NAMALWA (cell line): ENCODE measurements at places on chromosomes 4 and X.

DNA sequence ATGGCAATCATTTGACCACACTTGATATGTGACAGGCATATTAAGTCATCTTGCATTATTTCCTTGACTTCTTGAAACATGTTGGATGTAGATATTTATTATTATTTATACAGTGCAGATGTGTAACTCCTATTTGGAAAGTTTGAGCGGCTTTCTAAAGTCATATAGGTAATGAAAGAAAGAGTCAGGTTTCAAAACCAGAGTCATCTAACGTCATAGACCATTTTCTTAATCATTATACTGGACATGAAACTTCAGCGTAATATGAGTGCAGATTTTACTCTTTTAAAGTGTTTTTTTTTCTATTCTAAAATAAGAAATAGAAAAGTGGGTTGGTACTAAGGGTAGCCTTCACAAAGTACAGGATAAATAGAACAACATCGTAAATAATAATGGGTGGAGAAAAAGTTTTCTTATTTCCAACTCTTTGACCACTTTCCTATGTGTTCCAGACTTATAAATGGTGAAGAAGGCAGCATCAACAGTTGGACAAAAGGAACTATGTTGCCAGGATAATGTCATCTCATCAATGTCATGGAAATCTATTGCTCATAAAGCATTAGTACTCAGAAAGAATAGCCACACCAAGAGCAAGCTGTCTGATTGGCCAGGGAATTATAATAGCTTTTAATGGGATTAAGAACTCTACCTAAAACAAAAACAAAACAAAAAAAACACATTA is 108.0 kb upstream of the PCDH18 start:
- no peak for DNase-seq

DNA sequence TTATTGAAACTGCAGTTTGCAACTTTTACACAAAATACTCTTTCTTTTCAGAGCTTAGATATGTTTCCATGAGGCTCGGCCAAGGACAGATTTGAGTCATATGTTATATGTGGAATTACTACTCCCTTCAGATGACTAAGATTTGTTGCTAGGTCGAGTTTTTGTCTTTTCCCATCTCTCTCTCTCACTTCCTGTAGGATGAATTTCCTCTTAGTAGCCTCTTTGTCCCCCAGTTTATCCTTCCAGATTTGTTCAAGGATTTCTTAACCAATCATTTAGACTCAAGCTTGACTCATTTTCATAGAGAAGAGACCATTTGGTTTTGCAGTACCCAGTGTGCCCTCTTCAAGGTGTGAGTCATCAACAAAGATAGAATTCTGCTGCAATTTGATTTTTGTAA is 209.2 kb downstream of the GLUD2 start:
- DNase-seq, result no peak

DNA sequence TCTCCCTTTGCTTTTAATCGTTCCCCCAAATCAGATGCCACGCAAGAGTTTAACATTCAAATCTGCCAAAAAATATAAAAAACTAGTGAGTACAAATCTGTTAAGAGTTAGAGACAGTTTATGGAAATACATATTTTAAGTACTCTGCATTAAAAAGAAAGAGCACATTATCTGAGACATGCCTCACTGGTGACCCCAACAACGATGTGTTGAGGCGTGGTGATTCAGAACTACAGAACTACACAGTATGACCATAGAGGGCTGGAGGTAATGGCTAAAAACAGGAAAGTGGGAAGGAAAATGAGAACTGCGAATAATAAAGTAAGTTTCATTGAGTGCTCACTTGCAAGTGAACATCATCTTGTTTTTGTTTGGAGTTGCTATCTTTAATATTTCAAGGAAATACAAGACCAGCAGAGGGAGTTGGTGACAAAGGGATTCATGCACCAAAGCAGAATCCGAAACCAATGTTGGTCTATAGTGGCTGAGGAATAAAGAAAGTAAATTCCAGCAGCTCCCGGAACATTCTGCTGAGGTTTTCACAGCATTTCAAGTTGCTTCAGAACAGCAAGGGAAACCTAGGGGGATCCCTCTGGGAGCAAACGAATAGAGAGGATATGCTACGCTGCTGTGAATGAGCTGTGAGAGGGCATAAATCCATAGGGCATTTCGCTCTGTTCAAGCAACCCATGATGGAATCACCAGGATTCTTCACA is 92.2 kb downstream of the DCHS2 start:
- DNase-seq, result peak; percentile 8

GRCh38 chr4:100786481-100786880 is 268.7 kb upstream of the EMCN start:
- no peak for DNase-seq

DNA sequence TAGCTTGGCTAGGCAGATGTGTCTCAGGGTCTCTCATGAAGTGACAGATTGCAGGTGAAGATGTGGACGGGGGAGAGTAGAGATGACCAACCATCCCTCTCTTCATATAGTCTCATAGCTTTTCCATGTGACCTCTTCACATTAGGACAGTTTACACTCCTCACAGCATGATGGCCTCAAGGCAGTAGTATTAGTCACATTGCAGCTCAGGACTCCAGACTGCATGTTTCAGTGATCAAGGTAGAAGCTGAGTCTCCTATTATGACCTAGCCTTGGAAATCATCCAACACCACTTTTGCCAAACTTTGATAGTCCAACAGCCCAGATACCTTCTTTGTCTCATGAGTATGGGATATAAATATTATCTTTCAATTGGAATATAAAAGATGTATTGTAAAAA is 147.7 kb downstream of the GASK1B start:
- DNase-seq, result no peak

GRCh38 chr4:136150046-136150445 is 1382.2 kb downstream of the PCDH18 start:
- DNase-seq, result no peak

- no peak for DNase-seq
Measured at GRCh38 chr4:47483745-47484144, 1.3 kb upstream of the ATP10D start.

GRCh38 chr4:47531241-47531953 is 46.3 kb downstream of the ATP10D start:
- DNase-seq, result no peak

- no peak for DNase-seq
Measured at GRCh38 chr4:19123681-19124080, 1102.1 kb upstream of the LCORL start.

- DNase-seq, result peak; percentile 16
Measured at GRCh38 chrX:19344661-19345060, 934 bp downstream of the PDHA1 start.

DNA sequence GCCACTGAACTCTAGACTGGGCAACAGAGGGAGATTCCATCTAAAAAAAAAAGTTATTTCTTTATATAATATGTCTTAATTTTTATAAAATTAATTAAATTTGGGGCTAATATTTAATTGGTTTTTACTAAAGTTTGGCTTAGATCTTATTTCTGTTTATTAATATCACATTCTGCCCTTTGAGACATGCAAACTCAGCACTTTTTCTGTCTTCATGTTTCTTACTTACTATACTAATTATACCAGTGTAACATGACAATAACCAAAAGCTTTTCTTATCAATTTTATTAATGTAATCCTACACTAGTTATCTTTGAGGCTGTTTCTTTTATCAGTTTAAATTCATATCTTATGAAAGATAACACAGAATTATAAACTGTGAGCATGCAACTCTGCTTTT is 475.9 kb upstream of the GRID2 start:
- no peak for DNase-seq

DNA sequence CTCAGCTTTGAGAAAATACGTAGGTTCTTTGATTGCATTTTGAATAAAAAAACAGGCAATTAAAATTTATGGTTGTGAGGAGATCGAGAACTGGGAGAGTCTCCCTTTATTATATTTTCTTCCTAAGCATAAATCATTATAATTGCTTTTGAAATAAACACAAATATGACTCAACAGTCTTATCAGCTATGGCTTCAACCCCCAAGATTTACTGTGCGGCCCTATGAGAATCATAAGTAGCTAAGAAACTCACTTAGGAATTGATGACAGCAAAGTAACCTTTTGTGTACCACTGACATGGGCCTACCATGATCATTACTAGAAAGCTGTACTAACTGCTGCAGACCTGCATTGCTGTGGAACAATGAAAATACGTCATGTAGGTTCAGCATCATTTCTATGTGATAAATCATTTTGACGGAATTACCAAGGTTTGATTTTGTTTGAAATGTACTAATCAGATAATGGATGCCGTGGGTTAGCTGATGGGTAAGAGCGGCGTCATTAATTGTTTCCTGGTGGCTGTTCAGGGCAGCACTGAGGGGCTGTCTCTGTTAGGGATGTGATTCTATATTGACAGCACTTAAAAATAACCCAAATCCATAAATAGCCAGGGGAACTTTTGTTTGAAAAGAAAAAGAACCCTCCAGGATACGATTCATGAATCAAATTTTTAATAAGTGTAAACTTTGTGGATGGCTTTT is 51.5 kb upstream of the GPRIN3 start:
- DNase-seq, result no peak

GRCh38 chr4:120694973-120695372 is 227.6 kb downstream of the PRDM5 start:
- DNase-seq, result no peak

- no peak for DNase-seq
Measured at GRCh38 chrX:140589657-140590056, 84.8 kb upstream of the SOX3 start.

DNA sequence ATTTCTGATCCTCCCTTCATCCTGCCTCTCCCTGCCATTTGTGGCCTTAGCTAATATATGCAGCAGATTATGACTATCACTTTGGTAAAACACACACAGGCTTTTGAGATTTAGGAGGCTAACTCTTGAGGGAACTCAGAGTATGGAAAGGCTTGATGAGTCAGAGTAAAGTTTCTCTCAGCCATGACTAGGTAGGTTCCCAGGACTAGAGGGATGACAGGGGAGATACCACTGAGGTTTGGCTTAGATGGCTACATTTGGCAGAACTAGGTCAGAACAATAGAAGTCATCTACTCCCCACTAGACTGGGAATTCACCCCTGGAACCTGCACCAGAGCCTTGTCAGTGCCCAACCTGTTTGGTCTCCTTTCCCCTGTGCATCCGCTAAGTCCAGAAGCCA is 585.7 kb downstream of the TLL1 start:
- DNase-seq, result no peak

GRCh38 chr4:33886356-33886755 is 2358.0 kb downstream of the ARAP2 start:
- no peak for DNase-seq

DNA sequence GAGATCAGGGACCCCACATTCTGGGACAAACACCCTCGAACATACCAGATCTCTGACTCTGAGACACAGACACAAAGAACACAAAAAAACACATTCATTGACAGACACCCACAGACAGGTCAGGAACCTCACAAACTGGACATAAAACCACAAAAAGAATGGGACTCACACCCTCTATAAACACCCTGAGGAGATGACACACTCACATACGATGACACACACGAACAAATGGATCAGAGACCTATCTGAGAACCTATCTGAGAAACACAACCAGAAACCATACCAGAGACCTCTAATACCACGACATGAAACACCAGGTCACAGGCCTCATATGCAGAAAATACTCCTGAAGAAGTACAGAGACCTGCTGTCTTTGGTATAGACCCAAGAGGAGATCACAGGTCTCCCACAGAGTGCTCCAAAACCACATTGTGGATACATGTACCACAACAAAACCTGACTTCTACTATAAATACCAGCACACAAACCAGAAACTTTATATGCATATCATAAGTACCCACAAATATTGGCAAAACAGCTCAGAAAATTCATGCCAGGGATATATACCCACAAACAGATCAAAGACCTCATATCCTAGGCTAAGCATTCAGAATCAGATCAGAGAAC is 19.5 kb downstream of the SUV39H1 start:
- no peak for DNase-seq

- DNase-seq, result no peak
Measured at GRCh38 chr4:72357908-72358307, 211.1 kb downstream of the ADAMTS3 start.

- no peak for DNase-seq
Measured at GRCh38 chr4:25425361-25425760, 48.3 kb downstream of the ANAPC4 start.

DNA sequence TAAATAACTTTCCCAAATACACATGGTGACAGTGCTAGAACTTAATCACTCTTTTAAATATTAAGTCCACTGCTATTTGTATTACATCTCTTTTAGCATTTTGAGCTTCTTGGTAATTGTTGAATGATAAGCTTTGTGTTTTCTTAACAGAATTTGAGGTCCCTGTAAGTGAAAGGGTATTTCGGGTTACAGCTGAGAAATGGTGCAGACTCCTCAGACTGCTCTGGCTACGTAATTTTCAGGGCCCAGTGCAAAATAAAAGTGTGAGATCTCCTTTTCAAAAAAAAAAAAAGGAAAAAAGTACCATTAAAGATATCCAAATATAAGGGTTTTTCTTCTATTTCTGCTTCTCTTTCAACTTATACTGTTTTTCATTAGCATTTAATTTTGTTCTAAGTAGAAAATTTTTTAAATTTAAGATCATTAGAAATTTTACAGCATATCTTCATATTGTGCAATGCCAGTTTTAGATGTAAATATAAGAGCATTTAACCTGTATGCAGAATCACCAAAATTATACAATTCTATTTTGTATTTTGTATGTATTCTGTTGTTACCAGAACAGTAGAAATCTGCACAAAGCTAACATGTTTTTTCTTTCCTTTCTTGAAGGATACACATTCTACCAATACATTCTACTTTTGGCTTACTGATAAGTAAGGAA is 33.6 kb upstream of the FGF5 start:
- DNase-seq, result no peak

DNA sequence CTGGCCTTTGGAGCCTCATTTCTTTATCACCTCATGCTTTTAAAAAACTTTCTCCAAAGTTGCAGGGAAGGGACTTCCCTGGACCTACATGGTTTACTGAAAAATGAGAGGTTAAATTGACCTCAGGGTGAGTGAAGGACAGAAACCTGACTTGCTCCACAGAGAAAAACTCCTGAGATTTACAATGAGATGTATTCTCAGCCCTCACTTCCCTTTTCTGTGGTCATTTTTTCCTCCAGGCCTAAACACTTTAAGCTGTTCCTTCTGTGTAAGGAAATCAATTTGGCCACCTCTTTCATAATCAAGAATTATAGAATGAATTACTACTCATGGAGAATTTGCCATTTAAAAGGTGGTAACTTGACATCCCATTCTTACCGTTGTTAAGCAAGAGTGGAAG is 77.9 kb downstream of the HPGD start:
- no peak for DNase-seq

DNA sequence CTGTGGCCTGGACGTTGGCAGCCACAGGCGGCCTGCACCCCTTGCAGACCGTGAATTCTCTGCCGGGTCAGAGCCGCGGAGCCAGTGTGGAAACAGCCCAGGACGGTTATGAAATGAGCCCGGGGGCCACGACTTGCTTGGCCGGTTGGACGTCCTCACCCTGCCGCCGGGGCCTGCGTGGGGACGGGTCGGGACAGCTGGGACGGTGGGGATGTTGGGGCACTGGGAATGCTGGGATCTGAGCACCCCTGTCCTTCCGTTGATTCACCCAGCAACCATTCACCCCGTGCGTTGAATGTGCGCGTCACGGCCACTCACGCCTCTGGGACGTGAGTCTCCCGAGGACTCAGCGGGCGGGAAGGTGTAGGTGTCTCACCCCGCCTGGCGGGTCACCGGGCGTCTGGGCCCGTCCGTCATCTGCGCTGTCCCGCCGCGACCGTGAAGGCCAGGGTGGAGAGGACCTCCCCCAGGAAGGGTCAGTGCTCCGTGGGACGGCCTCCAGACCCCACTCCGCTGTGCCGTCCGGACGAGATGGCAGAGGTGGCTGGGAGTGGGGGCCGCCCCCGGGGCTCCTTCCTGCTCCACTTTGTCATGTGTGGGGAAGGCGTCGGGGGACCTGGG is 4.5 kb upstream of the PLCXD1 start:
- no peak for DNase-seq
